ENCODE measurements at places on chromosomes 7 and 10.

- no peak for DNase-seq
Observed at GRCh38 chr10:25159591-25159990, 15.2 kb upstream of the GPR158 start.

GRCh38 chr7:138958391-138958956 is 22.7 kb downstream of the KIAA1549 start:
- no peak for DNase-seq

GRCh38 chr10:3330663-3331062 is 158.1 kb upstream of the PITRM1 start:
- no peak for DNase-seq

GRCh38 chr7:20075992-20076820 is 141.0 kb downstream of the MACC1 start:
- no peak for DNase-seq

DNA sequence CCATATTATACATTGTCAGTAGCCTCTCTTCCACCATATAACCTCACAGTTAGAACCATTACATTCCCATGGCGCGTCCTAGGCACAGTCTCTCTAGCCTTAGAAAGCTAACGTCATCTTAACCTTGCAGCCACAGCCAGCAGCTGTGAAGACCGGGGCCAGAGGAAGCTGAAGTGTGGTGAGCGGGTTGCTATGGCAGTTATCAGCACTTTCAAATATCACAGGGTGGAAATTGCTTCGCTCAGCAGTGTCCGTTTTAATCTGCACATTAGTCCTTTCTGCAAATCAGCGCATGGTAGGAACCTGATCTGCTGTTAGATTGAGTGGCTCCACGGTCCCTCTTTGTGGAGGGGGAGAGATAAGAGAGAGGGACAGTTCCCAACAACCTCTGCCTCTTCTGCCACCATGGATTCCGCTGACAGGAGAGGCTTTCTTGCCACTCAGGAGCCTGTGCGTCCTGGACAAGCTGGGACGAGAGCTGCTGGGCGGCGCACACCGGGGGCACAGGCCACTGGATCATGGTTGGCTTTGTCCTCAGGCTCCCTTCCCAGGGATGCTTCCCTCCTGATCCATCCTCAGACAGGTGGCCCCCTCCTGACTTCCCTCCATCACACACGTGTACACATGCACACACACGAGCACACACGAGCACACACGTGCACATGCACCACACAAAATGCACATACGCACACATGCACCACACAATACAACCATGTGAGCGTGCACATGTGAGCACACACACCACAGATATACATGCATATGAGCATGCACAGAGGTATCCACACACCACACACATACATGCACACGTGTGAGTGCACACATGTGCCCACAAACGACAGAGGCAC is 93.8 kb downstream of the WDR37 start:
- no peak for DNase-seq

All from stimulated activated CD8-positive, alpha-beta memory T cell treated with anti-CD3 and anti-CD28 coated beads, Interleukin-4, amount 100 ng/mL, for 1 hour (primary cell).